Mesendoderm (in vitro differentiated cells): ENCODE measurements at places on chromosomes 12 and 14.

DNA sequence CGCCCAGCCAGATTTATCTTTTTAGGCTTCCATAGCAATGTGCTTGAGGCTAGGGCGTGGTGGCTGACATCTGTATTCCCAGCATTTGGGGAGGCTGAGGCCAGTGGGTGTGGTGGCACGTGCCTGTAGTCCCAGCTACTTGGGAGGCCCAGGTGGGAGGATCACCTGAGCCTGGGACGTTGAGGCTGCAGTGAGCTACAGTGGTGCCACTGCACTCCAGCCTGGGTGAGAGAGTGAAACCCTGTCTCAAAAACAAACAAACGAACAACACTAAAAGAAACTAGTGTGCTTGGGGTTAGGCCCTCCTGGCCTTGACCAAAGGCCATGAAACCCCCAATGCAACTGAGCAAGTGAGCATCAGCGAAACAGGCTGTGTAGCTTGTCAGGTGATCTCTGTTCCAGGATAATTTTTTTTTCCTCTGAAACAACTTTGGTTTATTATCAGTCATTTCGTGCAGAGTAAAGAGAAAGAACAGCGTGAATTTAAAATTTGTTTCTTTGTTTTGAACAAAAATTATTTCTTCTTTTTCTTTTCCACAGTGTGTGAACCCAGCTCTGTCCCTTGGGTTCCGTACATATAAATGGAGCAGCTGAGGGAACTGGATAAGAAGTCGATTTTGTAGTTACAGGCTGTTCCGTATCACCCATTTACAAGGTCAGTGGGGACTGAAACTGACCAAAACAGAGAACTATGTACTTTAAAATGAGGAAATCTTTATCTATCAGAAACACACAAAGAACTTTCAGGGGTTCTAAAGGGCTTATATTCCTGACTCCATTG lies 8.8 kb upstream of the TUBA1C start:
- no peak overlapping the region for H3K27ac ChIP-seq
- H3K36me3 ChIP-seq = no peaks in the 10 kb centered on the region
- H3K4me1 ChIP-seq = no peaks in the 10 kb centered on the region
- DNase-seq = no peak

GRCh38 chr12:117498880-117499279 lies 137.5 kb upstream of the NOS1 start:
- no peaks in the 10 kb centered on the region for H3K36me3 ChIP-seq
- no peaks in the 10 kb centered on the region for H3K27me3 ChIP-seq
- no peak for DNase-seq
- no peak overlapping the region for H3K27ac ChIP-seq
- H3K4me3 ChIP-seq = no peak overlapping the region

- H3K27ac ChIP-seq = no peak overlapping the region
- peaks cover 13% of the 10 kb centered on the region for H3K27me3 ChIP-seq
- no peak for DNase-seq
- H3K4me1 ChIP-seq = no peaks in the 10 kb centered on the region
Observed at GRCh38 chr12:52252728-52253343, 19.8 kb downstream of the KRT7 start.

- no peak for DNase-seq
- H3K27me3 ChIP-seq = no peaks in the 10 kb centered on the region
- no peak overlapping the region for H3K4me3 ChIP-seq
- no peaks in the 10 kb centered on the region for H3K36me3 ChIP-seq
Observed at GRCh38 chr12:66799551-66799950, 120.7 kb upstream of the GRIP1 start.

DNA sequence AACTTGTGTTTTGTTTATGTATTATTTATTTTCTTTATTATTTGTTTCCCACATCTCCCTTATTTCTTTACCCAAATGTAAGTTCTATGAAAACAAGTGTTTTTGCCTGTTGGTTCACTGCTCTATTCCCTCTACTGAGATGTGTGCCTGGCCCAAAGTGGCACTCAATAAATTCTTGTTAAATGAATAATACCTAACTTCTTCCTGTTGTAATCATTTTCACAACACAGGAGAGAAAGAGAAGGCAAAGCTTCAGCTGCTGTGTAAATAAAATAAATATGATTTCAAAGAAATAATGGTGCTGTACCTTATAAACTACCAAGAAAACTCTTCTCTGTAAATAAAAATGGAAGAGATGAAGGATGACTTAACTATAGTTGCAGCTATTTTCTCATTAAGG lies 116.2 kb downstream of the TRHDE start:
- DNase-seq = no peak
- H3K4me1 ChIP-seq = no peaks in the 10 kb centered on the region
- no peaks in the 10 kb centered on the region for H3K36me3 ChIP-seq
- H3K4me3 ChIP-seq = no peak overlapping the region
- no peak overlapping the region for H3K27ac ChIP-seq

- H3K27me3 ChIP-seq = no peaks in the 10 kb centered on the region
- H3K4me3 ChIP-seq = no peak overlapping the region
- no peaks in the 10 kb centered on the region for H3K36me3 ChIP-seq
- no peaks in the 10 kb centered on the region for H3K4me1 ChIP-seq
Observed at GRCh38 chr12:104877103-104877705, 80.9 kb downstream of the SLC41A2 start.

GRCh38 chr12:31732926-31733548 lies 4.2 kb upstream of the AMN1 start:
- H3K36me3 ChIP-seq = no peaks in the 10 kb centered on the region
- peaks cover 4% of the 10 kb centered on the region for H3K4me1 ChIP-seq

DNA sequence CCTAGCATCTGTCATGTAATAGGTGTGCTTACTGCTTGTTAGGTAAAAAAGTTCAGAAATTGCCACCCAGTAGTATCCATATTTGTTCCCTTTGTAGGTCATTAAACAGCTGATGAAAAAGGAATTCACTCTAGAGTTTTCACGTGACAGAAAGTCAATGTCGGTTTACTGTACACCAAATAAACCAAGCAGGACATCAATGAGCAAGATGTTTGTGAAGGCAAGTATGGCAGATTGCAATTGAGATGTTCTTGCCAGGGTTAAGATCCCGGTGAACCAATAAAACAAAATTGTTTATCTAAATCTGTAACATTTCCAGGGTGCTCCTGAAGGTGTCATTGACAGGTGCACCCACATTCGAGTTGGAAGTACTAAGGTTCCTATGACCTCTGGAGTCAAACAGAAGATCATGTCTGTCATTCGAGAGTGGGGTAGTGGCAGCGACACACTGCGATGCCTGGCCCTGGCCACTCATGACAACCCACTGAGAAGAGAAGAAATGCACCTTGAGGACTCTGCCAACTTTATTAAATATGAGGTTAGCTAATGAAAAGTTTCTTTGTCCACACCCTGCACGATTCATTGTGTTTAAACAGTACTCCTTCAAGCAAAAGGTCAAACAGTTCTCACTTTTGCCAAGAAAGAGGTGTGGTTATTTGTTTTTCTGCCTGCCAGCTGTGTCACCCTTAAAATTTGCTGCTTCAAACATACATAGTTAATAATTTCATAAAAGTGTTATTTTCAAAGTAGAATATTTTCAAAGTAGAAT lies 58.3 kb downstream of the ATP2A2 start:
- peaks cover 31% of the 10 kb centered on the region for H3K36me3 ChIP-seq
- H3K27me3 ChIP-seq = no peaks in the 10 kb centered on the region
- no peak overlapping the region for H3K4me3 ChIP-seq
- H3K27ac ChIP-seq = no peak overlapping the region
- H3K4me1 ChIP-seq = no peaks in the 10 kb centered on the region

DNA sequence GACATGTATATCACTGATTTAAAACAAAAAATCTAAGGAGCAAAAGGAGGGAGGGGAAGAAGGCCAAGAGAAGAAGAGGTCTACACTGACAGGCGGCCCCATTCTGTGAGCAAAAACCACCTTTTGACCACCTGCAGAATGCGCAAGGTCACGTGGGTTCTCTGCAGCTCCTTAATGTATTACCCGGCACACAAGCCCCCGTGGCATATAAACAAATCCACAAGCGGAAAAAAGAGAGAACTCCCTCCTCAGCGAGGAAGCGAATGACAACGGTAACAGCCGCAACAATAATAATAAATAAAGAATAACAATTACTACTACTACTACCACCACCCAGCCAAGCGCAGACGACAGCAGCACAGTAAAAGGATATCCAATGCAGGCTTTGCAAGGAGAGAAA lies 1.3 kb downstream of the KSR2 start:
- no peak overlapping the region for H3K27ac ChIP-seq
- no peak for DNase-seq
- peaks cover 8% of the 10 kb centered on the region for H3K27me3 ChIP-seq
- H3K4me1 ChIP-seq = no peaks in the 10 kb centered on the region

DNA sequence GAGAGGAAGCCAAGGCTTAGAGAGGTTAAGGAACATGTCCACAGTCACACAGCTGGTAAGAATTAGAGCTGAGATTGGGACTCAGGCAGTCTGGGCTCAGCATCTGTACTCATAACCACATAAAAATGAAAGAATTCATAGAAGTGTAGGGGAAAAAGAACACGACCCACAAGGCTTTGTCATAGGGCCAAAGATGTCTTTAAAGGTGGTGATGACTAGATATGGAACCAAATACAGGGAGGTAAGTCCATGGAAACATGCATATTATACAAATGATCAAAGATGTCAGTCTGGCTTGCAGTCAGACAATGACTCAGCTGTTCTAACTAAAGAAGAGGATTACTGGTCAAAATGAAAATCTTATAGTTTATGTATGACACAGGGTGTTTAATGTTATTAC lies 7.2 kb upstream of the SSPN start:
- H3K4me1 ChIP-seq = no peaks in the 10 kb centered on the region
- no peak for DNase-seq
- no peaks in the 10 kb centered on the region for H3K36me3 ChIP-seq
- no peaks in the 10 kb centered on the region for H3K27me3 ChIP-seq
- no peak overlapping the region for H3K4me3 ChIP-seq
- no peak overlapping the region for H3K27ac ChIP-seq

DNA sequence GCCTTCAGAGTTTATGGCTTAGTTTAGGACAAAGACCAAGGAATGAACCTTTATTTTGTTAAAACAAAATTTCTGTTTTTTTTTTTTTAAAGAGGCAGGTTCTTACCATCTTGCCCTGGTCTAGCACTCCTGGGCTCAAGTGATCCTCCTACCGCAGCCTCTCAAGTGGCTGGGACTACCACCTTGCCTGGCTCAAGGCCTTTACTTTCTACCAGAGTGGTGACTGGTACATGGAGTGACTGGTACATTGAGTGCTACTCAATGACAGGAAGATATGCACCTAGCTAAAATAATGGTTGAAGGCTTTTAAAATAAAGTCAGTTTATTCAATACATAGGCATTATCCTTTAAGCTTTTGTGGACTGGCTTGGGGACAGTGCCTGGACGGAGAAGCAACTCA lies 32.6 kb downstream of the PRICKLE1 start:
- no peaks in the 10 kb centered on the region for H3K27me3 ChIP-seq
- H3K36me3 ChIP-seq = no peaks in the 10 kb centered on the region
- DNase-seq = no peak
- H3K27ac ChIP-seq = no peak overlapping the region
- H3K4me1 ChIP-seq = peaks cover 2% of the 10 kb centered on the region
- no peak overlapping the region for H3K4me3 ChIP-seq

DNA sequence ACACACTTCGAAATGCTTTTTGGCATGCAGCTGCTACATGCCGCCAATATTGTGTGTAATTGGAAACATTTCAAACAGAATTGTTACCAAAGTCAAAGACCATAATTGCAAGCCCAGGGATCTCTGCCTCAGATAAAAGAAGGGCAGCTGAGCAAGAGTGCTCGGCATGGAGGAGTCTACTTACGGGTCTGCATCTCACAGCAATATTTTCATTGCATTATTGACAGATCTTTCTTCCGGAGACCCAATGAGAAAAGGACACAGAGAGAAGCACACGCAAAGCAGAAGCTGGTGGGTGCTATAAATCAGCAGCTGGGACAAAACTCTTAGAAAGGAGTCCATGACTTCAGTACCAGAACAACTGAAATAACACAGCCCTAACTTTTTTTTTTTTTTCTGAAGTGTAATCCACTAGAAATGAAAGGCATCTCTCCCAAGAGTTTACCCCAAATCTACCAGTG lies 4.9 kb downstream of the PRICKLE1 start:
- no peaks in the 10 kb centered on the region for H3K36me3 ChIP-seq
- H3K27me3 ChIP-seq = no peaks in the 10 kb centered on the region
- H3K4me1 ChIP-seq = no peaks in the 10 kb centered on the region

DNA sequence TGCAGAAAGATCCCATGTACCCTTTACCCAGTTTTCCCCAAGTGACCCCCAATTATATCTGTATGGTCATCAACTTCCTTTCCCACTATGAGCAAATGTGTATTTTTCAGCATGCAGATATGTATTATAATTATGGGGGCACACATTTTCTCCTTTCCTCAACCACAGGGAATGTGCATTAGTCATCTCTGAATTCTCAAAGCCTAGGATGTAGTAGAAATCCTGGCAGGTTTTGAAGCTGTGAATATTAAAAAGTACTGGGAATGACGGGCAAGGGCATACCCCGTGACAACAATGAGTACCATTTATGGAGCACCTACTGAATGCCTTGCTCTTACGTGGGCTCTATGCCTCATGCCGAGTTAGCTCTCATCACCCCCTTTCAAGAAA lies 71.5 kb downstream of the VWF start:
- H3K27ac ChIP-seq = no peak overlapping the region
- H3K4me3 ChIP-seq = no peak overlapping the region
- no peaks in the 10 kb centered on the region for H3K27me3 ChIP-seq

GRCh38 chr12:116595672-116596071 lies 36.5 kb downstream of the MAP1LC3B2 start:
- H3K4me3 ChIP-seq = no peak overlapping the region
- H3K36me3 ChIP-seq = no peaks in the 10 kb centered on the region
- no peak for DNase-seq
- no peaks in the 10 kb centered on the region for H3K27me3 ChIP-seq

GRCh38 chr14:51211149-51211548 lies 28.9 kb upstream of the TMX1 start:
- no peaks in the 10 kb centered on the region for H3K27me3 ChIP-seq
- no peak for DNase-seq
- no peak overlapping the region for H3K4me3 ChIP-seq

DNA sequence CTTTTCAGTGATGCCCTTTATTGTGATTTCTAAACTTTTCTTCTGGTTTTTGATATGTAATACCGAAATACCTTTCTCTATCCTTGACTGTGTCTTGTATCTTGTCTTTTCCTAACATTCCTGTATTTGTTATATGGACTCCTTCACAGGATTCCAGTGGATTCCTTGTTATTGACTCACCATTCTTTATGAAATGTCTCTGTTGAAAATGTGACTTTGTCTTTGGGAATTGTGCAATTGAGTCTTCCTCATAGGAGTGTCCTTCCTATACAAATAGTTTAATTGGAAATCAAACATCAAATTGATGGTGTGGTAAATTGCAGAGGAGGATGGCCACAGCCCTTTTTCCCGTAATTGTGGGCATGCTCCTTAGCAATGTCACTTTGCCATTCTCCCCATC lies 296.6 kb upstream of the KITLG start:
- no peak overlapping the region for H3K4me3 ChIP-seq
- H3K4me1 ChIP-seq = no peaks in the 10 kb centered on the region
- no peak overlapping the region for H3K27ac ChIP-seq

- DNase-seq = no peak
- no peak overlapping the region for H3K4me3 ChIP-seq
- no peak overlapping the region for H3K27ac ChIP-seq
- no peaks in the 10 kb centered on the region for H3K36me3 ChIP-seq
- H3K4me1 ChIP-seq = peaks cover 2% of the 10 kb centered on the region
- no peaks in the 10 kb centered on the region for H3K27me3 ChIP-seq
Observed at GRCh38 chr14:102759456-102760187, 17.6 kb upstream of the TRAF3 start.

- H3K4me3 ChIP-seq = no peak overlapping the region
- no peaks in the 10 kb centered on the region for H3K27me3 ChIP-seq
- no peaks in the 10 kb centered on the region for H3K36me3 ChIP-seq
- peak; percentile 64 for DNase-seq
- peaks cover 5% of the 10 kb centered on the region for H3K4me1 ChIP-seq
Observed at GRCh38 chr12:94435511-94435927, 24.1 kb downstream of the CEP83 start.

- peaks cover 2% of the 10 kb centered on the region for H3K4me1 ChIP-seq
- no peaks in the 10 kb centered on the region for H3K36me3 ChIP-seq
- no peak overlapping the region for H3K4me3 ChIP-seq
- no peak overlapping the region for H3K27ac ChIP-seq
Observed at GRCh38 chr12:67792185-67792584, 143.6 kb downstream of the DYRK2 start.
